Left colon (tissue), 2 donors: ENCODE measurements at places on chromosomes 13 and 19. TPM values are rescaled to one million over a fixed set of nuclear protein-coding genes. Genes with fewer than 3 reads are reported as not detected.
A peak's percentile ranks its signal among the peaks of the same experiment; 100 is the strongest.

Gene GPC6
- total RNA-seq, result 2.5 TPM

Gene ZFP14
- total RNA-seq, result 3.7 TPM

Gene MCF2L
- 101 TPM for total RNA-seq

Gene SLC39A3
- total RNA-seq, result 21.6 TPM

Gene PSENEN
- total RNA-seq, result 86.0 TPM

Gene TLE6
- 2.2 TPM for total RNA-seq

Gene DPY19L3
- total RNA-seq, result 17.9 TPM

Gene CACNG8
- total RNA-seq, result not detected

Gene SCEL
- 2.7 TPM for total RNA-seq

Gene TDRD12
- 0.06 TPM for total RNA-seq

Gene MFSD12
- total RNA-seq, result 41.1 TPM

Gene IL17D
- 1.7 TPM for total RNA-seq

DNA sequence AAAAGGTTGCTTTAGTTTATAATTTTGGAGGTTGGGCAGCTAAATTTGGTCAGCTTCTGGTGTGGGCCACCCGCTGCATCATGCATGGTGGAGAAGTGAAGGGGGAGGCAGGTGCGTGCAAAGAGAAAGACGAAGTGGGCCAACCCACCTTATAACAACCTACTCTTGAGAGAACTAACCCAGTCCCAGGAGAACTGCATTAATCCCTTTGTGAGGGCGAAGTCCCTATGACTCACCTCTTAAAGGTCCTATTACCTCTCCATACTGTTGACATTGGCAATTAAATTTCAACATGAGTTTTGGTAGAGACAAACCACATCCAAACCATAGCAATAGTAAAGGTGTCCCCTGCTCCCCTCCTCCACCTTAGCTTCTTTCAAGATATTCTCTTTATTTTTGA lies 7.7 kb upstream of the FGF9 start:
- no peak for DNase-seq

DNA sequence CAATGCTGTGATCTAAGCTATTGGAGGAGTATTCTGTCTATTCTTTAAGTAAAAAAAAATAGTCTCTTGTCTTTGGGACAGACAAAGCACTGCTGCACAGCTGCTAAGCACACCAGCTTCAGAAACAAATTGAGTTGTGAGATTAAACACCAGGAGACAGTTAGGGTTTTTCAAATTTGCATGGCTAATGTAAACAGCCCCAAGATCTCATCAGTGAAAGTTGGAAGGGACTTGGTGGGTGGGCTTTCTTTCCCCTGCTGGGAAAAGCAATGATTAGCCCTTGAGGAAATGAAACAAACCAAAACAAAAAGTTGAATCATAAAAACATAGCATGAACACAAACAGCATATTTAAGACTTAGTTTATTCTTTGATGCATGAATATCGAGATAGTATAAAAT lies 143.6 kb upstream of the SLITRK1 start:
- no peak for DNase-seq

- DNase-seq, result peak; percentile 17
These were observed 7.0 kb downstream of the C2CD4C start for GRCh38 chr19:401866-402511.

GRCh38 chr13:27860743-27861142 lies 59.1 kb upstream of the PDX1 start:
- no peak for DNase-seq

- DNase-seq, result no peak
These were observed 35.2 kb downstream of the KCTD15 start for GRCh38 chr19:33831825-33832224.

DNA sequence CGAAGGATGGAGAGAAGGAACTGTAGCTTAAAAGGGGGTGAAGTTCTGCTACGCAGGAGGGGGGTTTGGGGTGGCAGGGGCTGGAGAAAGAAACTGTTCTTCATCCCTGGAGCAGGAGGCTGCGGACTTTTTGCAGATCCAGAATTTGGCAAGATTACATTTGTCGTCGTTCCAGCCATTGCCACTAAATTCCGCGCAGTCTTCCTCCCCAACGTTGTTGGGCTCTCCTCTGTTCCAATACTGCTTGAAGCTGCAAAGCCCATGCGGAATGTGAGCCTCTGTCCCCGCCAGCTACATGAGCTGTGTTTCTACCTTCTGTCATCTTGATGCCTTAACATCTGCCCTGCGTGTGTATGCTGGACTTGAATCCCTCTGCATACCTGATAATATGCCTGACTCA lies 4.3 kb downstream of the CD209 start:
- DNase-seq, result no peak

DNA sequence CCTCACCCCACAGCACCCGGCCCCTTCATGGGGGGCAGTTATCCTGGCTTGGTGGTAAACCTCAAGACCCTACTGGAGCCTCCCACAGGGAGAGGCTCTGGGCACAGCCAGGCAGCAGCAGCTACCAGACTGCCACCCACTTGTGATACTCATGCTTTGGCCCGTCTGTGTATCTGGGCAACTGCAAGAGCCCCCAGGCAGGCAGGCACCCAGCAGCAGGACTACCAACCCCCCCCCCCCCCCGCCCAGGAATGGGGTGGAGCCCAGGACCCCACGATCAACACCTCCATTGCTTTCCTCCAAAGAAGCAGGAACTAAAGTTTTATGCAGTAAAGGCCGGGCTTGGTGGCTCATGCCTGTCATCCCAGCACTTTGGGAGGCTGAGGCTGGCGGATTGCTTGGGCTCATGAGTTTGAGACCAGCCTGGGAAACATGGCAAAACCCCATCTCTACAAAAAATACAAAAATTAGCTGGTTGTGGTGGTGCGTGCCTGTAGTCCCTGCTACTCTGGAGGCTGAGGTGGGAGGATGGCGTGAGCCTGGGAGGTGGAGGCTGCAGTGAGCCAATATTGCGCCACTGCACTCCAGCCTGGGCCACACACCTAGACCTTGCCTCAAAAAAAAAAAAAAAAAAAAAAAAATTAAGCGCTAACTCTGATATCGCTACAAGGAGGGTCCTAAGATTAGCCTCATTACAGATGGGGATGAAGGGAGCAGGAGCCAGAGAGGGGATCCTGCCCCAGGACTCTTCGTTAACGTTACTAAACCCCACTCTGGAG lies 1.1 kb upstream of the LYL1 start:
- DNase-seq, result no peak

DNA sequence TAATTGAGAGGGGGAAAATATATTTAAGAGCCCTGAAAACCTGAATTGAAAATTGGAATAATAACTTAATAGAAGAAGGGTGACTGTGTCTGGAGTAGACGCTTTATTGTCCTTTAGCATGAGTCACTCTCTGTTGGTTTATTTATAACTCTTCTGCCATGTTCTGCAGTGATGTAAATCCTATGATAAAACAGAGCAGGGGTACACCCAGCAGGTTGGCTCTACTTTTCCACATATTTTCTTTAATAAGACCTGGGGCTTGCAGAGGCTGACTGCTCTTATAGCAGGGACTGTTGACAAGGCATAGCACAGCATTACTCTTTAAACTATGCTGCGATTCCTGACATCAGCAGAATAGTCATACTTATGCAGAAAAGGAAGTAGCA lies 389.9 kb upstream of the PCDH9 start:
- no peak for DNase-seq

DNA sequence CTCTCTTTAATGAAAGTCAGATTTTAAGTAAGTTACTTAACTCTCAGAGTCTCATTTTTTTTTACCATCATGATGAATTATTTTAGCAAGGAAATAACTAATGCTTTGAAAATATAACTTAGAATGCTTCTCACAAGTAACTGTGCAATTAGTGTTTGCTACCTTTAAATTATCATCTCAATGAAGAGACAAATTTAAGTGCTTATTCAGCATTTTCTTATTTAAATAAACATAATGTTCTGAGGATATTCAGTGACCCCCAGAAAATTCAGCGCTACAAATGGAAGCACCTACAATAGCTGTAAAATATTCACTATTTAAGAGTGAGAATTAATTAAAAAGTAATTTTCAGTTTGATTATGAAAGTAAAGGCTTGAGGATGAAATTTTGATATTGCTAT lies 527.2 kb downstream of the SLITRK1 start:
- no peak for DNase-seq

DNA sequence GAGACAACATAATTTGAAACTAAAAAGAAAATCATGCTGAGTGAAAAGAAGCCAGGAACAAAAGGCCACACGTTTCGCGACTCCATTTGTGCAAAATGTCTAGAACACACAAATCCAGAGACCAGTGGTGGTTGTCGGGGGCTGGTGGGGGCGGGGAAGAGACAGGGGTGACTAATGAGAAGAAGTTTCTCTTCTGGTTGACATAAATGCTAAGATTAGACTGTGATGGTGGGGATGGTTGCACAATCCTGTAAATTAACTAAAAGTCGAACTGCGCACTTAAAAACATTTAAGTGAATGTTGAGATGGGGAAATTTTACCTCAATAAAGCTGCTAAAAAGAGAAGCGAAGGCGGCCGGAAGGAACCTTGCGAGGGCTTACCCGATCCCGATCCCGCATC lies 7.1 kb downstream of the AKAP8 start:
- no peak for DNase-seq

DNA sequence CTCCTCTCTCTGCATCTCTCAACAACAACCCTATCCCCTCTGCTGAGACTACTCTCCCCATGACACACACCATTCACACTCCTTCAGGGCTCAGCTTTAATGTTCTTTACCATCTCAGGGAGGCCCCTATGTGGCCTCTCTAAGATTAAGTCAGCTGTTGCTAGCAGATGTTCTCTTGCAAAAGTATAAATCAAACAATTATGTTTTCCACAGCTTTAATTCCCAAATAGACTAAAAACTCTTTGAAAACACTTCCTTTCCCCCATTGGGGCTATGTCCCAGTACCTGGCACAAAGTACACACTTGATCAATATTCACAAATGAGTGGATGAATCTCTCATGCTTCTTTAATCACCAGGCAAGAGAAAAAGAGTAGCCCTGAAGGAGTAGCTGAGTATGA lies 5.1 kb downstream of the PEG3 start:
- no peak for DNase-seq

- peak; percentile 94 for DNase-seq
These were observed 14.4 kb downstream of the CIC start for GRCh38 chr19:42283188-42284065.

DNA sequence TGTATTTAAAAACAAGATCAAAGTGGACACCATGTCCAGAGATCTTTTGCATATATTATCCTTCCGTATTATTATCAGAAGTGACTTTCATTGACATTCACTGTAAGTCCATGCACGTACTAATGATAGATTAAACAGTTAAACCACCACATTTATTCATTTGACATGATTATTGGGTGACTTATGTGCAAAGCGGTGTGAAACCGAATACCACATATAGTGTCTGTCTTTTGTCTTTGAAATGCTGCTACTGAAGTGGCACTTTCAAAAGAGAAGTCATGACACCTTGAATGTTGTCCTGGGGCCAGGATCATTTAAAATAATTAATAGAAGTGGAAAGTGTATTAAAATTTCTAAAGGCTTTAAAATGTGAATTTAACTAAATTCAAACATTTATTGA lies 100.1 kb downstream of the ERCC5 start:
- DNase-seq, result no peak

DNA sequence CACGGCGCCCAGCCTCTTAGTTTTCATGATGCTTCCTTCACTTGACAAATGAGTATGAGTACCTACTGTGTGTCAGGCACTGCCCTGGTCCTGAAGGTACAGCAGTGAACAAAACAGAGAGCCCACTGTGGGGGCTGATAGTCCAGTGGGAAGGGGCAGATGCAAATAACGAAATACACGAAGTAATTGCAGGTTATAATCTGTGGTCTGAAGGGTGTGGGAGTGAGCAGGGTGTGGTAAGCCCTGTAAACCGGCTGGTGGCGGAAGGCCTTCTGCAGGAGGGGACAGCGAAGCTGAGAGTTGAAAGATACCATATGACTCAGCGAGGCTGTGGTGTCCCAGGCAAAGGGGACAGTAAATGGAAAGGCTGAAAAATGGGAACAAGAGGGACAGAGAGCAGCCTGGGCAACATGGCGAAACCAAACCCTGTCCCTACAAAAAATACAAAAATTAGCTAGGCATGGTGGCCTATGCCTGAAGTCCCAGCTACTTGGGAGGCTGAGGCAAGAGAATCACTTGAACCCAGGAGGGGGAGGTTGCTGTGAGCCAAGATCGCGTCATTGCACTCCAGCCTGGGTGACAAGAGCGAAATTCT lies 60.5 kb downstream of the MAP4K1 start:
- DNase-seq, result peak; percentile 43

- DNase-seq, result peak; percentile 10
These were observed 232.5 kb downstream of the SLC7A1 start for GRCh38 chr13:29362849-29363604.

DNA sequence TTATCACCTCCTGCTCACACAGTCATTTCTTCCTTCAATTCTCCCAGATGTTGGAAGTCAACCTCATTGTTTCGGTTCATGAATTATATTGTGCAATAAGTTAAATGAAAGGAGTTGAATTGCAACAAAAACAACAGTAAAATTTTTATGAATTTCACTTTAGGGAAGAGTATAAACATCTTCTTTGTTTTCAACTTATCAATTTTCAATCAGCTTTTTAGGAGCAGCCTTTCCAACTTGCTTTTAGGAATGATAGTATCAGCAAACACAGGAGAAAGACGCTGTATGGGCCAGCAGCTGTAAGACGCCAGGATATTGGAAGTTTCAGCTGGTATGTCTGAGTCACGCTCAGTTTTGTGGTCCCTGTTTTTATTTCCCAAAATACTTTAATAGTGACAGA lies 132.5 kb upstream of the ARGLU1 start:
- DNase-seq, result no peak

DNA sequence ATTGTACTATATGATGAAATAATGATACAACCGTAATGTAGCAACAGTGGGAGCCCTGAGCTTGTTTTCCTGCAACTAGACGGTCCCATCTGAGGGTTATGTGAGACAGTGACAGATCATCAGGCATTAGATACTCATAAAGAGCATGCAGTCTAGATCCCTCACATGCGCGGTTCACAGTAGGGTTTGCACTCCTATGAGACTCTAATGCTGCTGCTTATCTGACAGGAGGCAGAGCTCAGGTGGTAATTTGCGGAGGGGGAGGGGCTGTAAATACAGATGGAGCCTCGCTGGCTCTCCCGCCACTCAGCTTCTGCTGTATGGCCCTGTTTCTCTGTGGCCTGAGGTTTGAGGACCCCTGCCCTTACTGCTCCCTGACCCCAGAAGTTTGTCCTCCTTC lies 13.7 kb downstream of the EPHX3 start:
- no peak for DNase-seq

DNA sequence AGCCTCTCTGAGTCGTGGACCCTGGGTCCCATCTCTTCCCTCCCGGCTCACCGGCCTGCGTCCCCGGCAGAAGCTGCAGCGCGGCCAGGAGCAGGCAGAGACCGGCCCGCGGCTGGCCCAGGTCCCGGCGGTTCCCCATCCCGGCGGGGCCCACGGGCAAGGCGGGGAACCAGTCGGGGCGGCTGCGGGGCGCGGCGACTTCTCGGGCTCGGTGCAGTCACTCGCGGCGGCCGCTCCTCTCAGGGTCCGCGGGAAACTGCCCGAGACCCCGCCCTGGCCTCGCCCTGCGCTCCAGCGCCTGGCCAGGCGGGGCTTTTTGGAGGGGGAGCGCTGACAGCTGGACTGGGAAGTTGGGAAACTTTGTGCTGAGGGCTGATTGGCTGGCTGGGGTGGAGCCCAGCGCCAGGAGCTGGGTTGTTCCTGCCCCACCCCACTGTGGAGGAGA lies at the start of gene COL5A3:
Gene COL5A3 (minus strand): TSS at position 258 of the 445 bp plus-strand sequence. CDS start 119 bp downstream, at position 139.
- DNase-seq, result peak; percentile 48
